Muscle of leg (tissue), 16 donors: ENCODE measurements at places on chromosomes 1 and 21. TPM values are rescaled to one million over a fixed set of nuclear protein-coding genes. Genes with fewer than 3 reads are reported as not detected.

GRCh38 chr1:182246783-182247182, 144.8 kb downstream of the GLUL start:
- no peaks in the 10 kb centered on the region for H3K27me3 ChIP-seq
- no peak overlapping the region for H3K4me3 ChIP-seq
- H3K4me1 ChIP-seq: peaks cover 4% of the 10 kb centered on the region
- H3K36me3 ChIP-seq: no peaks in the 10 kb centered on the region
- H3K27ac ChIP-seq: no peak overlapping the region

Gene ZBTB18
- polyA plus RNA-seq: 70.8 TPM

GRCh38 chr1:44616991-44617702, 57.1 kb downstream of the TMEM53 start:
- no peaks in the 10 kb centered on the region for H3K36me3 ChIP-seq
- peaks cover 28% of the 10 kb centered on the region for H3K27me3 ChIP-seq
- peaks cover 14% of the 10 kb centered on the region for H3K4me1 ChIP-seq
- H3K4me3 ChIP-seq: no peak overlapping the region
- DNase-seq: peak; percentile 34

GRCh38 chr21:33998402-33998801, 75.0 kb upstream of the MRPS6 start:
- H3K36me3 ChIP-seq: no peaks in the 10 kb centered on the region
- no peak overlapping the region for H3K27ac ChIP-seq
- H3K27me3 ChIP-seq: no peaks in the 10 kb centered on the region
- H3K4me3 ChIP-seq: no peak overlapping the region

Gene PCP4L1
- polyA plus RNA-seq: 0.39 TPM

DNA sequence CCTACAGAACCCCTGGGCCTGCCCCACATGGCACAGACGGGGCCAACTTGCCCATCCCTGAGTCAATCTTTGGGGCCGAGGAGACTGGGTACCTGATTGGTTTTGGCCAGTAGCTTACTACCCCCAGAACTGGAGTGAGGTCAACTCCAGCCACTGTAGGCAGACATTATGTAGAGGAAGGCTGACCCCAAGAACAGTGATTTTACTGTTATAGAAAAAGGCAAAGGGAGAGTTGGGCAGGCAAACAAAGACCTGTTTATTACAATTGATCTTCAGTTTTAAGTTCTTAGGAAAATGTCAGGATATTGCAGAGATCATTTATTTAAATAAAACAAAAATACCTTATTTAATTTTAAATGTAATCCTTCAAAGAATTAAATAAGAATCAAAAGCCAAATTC, 653.8 kb downstream of the NPHP4 start:
- H3K4me1 ChIP-seq: no peaks in the 10 kb centered on the region
- peaks cover 2% of the 10 kb centered on the region for H3K27me3 ChIP-seq
- no peaks in the 10 kb centered on the region for H3K36me3 ChIP-seq
- no peak overlapping the region for H3K4me3 ChIP-seq
- no peak overlapping the region for H3K27ac ChIP-seq
- DNase-seq: no peak

GRCh38 chr21:35135481-35135880, 86.4 kb upstream of the RUNX1 start:
- H3K4me1 ChIP-seq: peaks cover 15% of the 10 kb centered on the region
- H3K27me3 ChIP-seq: no peaks in the 10 kb centered on the region
- H3K36me3 ChIP-seq: no peaks in the 10 kb centered on the region
- no peak overlapping the region for H3K4me3 ChIP-seq
- DNase-seq: no peak
- H3K27ac ChIP-seq: no peak overlapping the region
